Pulmonary artery endothelial cell (primary cell): ENCODE measurements at places on chromosomes 6 and 20. TPM values are rescaled to one million over a fixed set of nuclear protein-coding genes. Genes with fewer than 3 reads are reported as not detected.

THBS2 gene
- total RNA-seq = 3.2 and 7.9 TPM in 2 replicates

SLC22A1 gene
- 0.07 TPM in 1 of 2 replicates, not detected in the other for total RNA-seq

MDFI gene
- 18.7 and 26.8 TPM in 2 replicates for total RNA-seq

ZSCAN23 gene
- total RNA-seq = 0.07 and 0.14 TPM in 2 replicates

GDAP1L1 gene
- total RNA-seq = not detected in 2 replicates

EYS gene
- total RNA-seq = under 0.01 TPM in 1 of 2 replicates, not detected in the other

GTF3C6 gene
- total RNA-seq = 51.4 and 84.6 TPM in 2 replicates

RAET1L gene
- total RNA-seq = not detected in 2 replicates

SLC17A9 gene
- total RNA-seq = 9.4 and 15.4 TPM in 2 replicates

ZSCAN12 gene
- total RNA-seq = 3.6 and 6.8 TPM in 2 replicates

VWA7 gene
- under 0.01 and 0.11 TPM in 2 replicates for total RNA-seq

PRDM13 gene
- total RNA-seq = not detected in 2 replicates

C6orf47 gene
- 18.7 and 20.5 TPM in 2 replicates for total RNA-seq

COL21A1 gene
- 0.13 and 1.4 TPM in 2 replicates for total RNA-seq

KCNS1 gene
- 0.20 and 0.21 TPM in 2 replicates for total RNA-seq

PAX1 gene
- not detected in 2 replicates for total RNA-seq

TINAG gene
- total RNA-seq = not detected in 2 replicates

CAGE1 gene
- total RNA-seq = 0.04 and 0.13 TPM in 2 replicates

SPATA25 gene
- 0.53 and 0.59 TPM in 2 replicates for total RNA-seq

BPI gene
- total RNA-seq = not detected in 2 replicates

SYNGAP1 gene
- 1.5 and 2.2 TPM in 2 replicates for total RNA-seq

HLA-DRB1 gene
- not detected in 2 replicates for total RNA-seq

PRDM1 gene
- total RNA-seq = 0.04 and 1.5 TPM in 2 replicates

SMPD2 gene
- 10.7 and 14.2 TPM in 2 replicates for total RNA-seq

GGTLC1 gene
- total RNA-seq = not detected in 2 replicates

RSPO3 gene
- total RNA-seq = 0.67 and 2.8 TPM in 2 replicates

COL19A1 gene
- total RNA-seq = not detected in 2 replicates

RAB44 gene
- not detected in 2 replicates for total RNA-seq

AVP gene
- not detected in 2 replicates for total RNA-seq

PSORS1C2 gene
- not detected in 2 replicates for total RNA-seq

SPINT4 gene
- not detected in 2 replicates for total RNA-seq

ADGB gene
- not detected in 2 replicates for total RNA-seq

PLEKHG1 gene
- 38.9 and 50.0 TPM in 2 replicates for total RNA-seq

PRR18 gene
- not detected in 2 replicates for total RNA-seq

RRAGD gene
- 0.33 and 0.95 TPM in 2 replicates for total RNA-seq
